ENCODE measurements at places on chromosomes 12 and 14.
A peak's percentile ranks its signal among the peaks of the same experiment; 100 is the strongest.

DNA sequence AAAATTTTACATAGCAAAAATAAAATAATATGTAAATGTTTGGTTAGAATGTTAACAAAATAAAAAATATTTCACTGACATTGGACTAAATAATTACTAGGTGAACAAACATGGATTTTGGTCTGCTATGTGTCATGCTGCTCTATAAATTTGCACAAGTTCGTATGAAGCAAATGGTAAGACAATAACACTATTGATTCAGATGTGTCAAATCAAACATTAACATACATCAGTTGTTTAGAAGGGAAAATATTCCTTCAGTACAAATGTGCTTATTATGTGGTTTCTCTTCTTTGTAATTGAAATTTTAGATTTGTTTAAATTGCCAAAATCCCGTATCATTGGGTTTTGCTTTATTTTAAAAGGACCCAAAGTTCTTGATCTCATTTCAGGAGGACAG, 46.9 kb downstream of the PAWR start:
- no peak for DNase-seq

DNA sequence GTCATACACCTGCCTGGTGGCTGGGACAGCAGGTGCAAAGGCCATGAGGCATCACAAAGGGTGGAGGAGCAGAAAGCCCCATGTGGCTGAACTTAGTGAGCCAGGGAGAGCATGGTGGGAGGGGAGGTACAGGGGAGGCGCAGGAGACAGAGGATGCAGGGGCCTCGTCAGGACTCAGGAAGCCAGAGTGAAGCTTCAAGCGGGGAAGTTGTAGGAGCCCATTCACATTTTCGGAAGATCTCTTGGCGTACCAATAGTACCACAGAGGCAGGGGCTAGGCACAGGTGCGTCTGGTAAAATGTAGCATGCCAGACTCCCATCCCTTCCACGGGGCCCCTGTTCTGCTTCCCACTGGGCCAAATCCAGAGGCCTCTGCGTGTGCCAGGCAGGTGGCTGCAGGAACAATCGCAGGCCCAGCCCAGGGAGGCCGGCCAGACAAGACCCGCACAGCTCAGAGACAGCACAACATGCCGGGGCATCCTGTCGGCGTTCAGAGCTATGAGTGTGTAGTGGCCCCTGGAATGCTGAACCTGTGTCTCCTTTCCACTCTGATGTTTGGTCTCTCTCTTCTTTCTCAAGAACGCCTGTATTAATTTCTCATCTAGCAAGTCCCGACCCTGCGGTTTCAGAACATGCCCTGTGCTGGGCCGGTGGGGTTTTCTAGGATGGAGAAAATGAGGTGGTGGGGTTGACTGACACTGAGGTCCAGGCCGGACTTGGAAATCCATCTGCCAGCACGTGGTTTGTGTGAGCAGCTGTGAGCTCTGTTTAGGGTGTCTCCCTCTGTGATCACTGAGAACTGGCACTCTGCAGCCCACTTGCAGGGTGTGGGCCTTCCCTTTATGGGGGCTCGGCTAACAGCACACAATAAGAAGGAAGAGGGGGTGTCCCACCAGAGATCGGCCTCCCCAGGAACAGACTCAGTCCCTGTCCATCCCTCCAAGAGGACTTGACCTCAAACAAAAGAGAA, 5.5 kb upstream of the TMEM132D start:
- no peak for DNase-seq

DNA sequence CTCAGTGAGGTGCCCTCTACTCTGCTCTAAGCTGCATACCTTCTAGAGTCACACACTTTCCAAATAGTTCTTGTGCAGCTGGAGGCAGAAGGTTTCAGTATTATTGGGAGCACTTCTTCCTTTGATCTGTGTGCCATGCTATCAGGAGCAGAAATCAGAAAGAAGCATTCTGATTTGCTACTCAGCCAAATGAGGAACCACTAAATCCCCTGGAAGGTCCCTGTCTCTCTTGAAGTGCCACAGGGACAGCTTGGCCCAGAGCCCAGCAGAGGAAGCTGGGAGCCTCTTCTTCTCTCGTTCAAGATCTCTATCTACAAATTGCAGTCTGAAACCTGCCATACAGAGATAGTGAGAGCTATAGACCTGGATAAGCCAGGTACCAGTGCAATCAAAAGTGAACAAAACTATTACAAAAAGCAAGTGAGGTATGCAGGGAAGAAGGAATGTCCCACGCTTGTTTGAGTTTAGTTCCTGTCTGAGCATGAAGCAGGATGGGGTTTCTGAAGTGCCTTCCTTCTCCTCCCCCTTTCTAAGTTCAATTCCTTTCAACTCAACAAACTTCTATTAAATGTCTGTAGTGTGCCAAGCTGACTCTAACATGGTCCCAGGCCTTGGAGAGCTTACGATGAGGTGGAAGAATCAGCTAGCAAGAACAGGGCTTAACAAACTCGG, 100.9 kb upstream of the PARP11 start:
- DNase-seq, result peak; percentile 50

- DNase-seq, result no peak
Observed at GRCh38 chr14:43145361-43145760, 1361.7 kb downstream of the FSCB start.

DNA sequence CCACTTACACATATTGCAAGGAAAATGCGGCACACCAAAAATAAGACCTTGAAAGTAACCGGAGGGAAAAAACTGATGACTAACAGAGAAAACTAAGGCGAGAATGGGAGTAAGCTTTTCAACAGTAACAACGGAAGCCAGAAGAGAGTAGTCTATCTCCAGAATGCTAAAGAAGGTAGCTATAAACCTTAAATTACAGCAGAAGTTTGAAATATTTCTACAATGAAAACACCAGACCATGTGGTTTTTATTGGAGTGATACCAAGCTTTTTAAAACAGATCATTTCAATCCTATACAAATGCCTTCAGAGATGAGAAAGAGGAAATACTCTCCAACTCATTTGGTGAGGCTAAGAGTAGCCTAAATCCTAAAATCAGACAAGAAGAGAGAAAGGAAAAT, 209.5 kb downstream of the ANO6 start:
- DNase-seq, result no peak

DNA sequence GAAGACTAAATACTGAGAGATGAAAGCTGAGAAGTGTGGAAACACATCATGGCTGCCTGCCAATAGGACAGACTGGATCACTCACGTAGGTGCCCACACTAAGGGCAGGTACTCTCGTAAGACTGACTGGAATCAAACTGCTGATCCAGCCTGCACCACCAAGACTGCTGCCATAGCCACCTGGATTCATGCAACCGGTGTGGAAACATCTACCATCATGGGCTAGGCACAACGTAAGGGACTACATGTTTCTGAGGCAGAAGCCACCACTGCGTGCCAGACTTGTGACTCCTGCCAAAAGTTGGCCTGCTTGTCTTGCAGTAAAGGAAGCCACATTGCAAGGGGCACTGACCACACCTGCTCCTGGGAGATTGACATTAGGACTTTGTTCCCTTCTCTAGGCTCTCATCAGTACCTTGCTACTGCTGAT, 3.8 kb downstream of the POMT2 start:
- DNase-seq, result no peak

DNA sequence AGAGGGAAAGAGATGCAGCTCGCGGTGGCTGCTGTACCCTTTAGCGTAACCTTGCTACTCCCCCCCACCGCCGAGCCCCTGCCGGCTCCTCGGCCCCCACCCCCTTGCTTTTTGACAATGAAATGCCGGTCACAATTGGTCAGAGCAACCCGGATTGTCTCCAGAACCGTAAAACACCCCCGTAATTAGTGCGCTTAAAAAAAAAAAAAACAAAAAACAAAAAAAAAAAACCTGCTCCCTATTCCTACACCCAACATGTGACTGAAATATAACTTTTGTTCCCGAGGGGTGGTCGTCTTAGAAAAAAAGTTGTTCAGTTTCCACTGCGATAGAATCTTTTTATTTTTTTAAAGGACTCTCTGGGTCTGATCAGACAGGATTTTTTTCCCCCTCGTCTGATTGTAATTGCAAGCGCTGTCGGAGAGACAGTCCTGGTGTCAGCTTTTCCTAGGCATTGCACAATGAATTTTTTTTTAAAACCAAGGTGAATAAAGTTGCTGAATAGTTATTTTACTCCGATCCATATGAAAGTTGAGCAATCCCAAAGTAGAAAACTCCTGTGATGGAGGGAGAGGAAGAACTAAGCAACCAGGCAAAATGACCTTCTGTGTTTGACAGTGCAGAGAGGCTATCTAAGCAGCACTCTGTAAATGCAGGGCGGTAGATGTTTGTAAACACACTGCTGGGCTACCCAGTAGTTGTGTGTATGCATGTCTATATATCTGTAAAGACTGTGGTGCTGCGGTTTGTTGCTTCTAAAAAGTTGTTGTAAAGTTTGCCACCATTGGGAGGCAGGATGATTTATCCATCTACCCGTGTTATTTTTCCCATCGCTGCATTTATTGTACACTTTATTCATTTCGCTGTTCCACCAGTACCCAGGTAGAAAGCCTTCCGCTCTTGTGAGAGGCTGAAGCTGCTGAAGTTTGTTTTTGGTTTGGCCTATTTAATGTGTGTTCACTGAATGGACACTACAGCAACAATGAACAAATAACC, 1.1 kb downstream of the ETV6 start:
- peak; percentile 24 for DNase-seq

Measured in foreskin keratinocyte (primary cell).